Amygdala (tissue), 56 donors: ENCODE measurements at places on chromosomes 6 and 20.

GRCh38 chr20:48722002-48722731, 105.6 kb downstream of the PREX1 start:
- DNase-seq: no peak

DNA sequence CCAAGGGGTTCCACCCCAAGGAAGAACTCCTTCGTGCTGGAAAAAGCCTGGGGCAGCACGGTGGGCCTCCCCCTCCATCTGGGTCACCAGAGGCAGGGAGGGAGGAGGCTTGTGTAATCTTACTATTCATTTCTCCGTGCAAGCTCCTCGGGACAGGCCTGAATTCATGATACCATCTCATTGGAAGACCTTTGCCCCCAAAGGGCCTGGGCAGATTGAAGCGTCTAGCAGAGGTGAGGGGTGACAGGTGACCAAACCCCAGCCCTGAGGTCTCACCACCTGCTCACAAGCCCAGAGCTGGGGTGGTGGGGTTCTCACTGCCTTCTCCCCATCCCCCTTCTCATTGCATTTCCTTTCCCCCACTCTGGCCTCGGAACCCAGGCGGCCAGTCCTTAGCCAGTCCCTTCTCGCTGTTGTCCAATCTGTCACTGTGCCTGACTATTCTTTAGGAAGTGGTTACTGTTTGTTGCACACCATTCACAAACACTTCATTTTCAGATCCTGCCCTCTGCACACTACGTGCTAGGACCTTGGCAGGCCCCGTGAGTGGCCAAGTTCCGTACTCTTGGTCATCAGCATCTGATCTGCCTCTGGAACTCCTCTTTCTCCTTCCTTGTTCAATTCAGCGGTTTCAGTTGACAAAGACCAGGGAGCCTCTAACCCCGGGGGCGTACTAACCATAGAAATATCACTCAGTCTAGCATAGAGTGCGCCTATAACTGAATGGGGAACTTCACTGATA, 137.1 kb downstream of the LY86 start:
- no peak for DNase-seq

DNA sequence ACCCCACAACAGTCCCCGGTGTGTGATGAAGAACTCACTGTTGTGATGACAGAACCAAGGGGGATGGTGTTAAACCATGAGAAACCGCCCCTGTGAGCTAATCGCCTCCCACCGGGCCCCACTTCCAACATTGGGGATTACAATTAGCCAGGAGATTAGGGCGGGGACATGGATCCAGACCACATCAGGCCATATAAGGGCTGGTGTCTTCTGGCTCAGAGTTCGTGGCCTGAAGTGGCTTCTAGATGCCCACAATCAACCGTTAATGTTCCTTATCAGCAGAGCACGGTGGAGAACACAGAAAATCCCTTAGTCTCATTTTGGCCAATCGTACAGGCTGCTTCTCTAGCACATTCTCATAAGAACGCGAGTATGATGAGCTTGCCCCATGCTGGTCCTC, 10.9 kb upstream of the MAS1 start:
- no peak for DNase-seq

- no peak for DNase-seq
These were observed 248.9 kb downstream of the PTPRK start for GRCh38 chr6:128271527-128271926.

DNA sequence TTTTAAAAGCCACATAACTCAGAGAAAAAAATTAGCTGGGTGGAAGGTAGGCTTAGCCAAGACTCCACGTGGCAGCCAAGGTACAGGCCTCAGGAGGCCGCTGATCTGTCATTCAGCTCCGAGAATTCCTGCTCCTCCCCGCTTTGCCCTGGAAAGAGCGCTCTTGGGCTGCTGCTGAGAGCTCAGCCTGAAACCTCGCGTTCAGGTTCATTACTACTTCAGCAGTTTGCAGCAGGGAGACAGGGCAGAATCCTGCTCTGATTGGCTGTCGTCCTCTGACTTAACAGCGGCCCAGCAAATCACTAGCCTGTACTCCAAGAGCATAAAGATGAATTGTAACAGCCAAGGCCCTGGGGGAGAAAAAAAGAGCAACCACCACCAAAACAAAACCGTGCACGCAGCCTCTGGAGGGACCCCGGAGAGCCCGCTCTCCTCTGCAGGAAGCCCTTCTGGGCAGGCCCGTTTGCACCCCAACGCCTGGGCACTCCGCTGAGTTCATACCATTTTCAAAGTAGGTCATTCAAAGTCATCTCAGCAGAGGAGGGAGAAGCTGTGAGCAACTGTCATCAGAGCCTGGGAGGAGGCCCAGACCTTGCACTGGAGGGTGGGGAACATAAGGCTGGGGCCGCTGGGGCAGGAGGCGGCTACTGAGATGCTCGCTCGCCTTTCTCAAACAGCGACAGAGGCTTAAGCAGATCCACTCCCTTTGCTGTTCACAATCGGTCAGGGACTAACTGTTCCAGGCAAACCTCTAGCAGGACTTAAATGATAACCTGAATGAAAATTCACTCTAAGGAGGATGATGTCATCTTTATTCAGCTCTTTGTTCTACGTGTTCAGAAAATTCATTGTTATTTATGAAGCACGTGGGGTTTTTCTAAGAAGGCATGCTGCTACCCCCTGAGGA, 42.3 kb upstream of the ATXN1 start:
- peak; percentile 88 for DNase-seq

GRCh38 chr6:167103041-167103891, 19.6 kb upstream of the CCR6 start:
- no peak for DNase-seq

- no peak for DNase-seq
These were observed 31.3 kb upstream of the HEY2 start for GRCh38 chr6:125718109-125718508.

GRCh38 chr20:50821257-50821921, 26.5 kb downstream of the BCAS4 start:
- no peak for DNase-seq

GRCh38 chr20:1346315-1346969, 17.5 kb upstream of the SDCBP2 start:
- DNase-seq: no peak

GRCh38 chr20:62321521-62321948, 18.7 kb downstream of the ADRM1 start:
- no peak for DNase-seq

DNA sequence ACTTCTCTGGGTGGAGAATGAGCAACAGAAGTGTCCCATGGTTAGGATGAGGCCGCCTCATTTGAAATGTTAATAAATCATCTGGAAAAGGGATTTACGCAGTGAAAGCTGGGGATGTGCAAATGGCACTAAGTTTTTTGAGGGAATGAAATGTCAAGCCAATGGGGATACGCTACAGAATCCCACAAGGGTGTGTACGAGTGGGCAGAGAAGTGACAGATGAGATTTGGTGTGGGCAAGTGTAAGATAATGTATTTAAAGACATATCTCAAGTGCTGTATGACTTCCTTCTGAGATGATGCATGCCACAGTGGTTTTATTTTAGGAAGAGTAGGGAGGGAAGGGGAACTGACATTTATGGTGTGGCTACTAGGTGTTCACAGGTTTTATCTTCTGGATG, 100.6 kb downstream of the LRFN2 start:
- peak; percentile 17 for DNase-seq

DNA sequence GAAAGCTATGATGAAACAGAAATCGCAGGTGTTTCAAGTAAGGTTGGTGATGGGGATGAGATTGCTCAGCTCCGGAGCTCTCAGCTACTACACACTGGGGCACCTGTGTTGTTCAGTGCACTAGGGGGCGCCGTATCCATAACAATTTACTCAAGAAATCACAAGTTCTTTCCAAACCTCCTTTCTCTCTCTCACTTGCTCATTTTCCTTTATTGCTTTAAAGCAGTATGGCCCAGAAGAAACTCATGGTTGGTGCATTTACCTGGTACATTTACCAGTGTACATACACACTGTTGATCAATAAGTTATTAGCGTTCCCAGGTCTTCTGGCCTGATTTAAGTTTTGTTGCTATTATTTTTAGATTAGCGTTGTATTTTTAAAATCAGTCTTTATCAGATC, 235.2 kb upstream of the TAB2 start:
- DNase-seq: peak; percentile 13

DNA sequence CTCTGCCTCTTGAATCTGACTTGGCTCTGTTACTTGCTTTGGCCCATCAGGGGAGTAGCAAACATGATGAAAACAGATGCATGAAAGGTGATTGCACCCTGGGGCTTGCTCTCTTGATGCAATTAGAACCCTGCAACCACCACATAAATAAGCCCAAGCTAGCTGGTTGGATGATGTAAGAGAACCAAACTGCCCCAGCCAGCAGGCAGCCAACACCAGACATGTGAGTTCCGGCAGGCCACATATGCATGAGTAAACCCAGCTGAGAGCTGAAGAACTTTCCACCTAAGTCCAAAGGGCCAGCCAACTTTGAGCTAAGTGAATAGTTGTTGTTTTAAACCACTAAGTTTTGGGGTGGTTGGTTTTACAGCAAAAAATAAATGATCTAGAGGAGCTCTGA, 268.4 kb downstream of the FARS2 start:
- no peak for DNase-seq

DNA sequence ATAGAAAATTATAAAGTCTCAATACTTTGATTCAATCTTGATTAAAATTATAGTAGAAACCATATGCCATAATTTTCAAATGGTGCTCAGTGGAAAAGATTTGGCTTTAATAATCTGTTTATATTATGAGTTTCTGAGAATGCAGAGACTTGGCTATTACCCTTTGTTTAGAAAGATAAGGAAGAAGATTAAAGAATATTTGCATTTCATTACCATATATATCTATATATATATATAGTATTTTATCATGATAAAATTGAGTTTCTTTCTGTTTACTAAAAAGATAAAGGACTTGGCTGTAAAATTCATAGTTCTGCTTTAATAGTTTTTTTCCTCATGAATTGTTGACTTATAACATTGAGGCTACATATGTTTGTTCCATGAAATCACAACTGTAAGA, 679.3 kb upstream of the MAP3K7 start:
- no peak for DNase-seq

GRCh38 chr6:16389642-16390041, 151.3 kb downstream of the GMPR start:
- DNase-seq: no peak

GRCh38 chr20:14860410-14860814, 523.0 kb upstream of the FLRT3 start:
- DNase-seq: no peak

- DNase-seq: no peak
These were observed 1.2 kb upstream of the GJA1 start for GRCh38 chr6:121434037-121434770.

GRCh38 chr6:10407018-10407673, 7.7 kb downstream of the TFAP2A start:
- no peak for DNase-seq

DNA sequence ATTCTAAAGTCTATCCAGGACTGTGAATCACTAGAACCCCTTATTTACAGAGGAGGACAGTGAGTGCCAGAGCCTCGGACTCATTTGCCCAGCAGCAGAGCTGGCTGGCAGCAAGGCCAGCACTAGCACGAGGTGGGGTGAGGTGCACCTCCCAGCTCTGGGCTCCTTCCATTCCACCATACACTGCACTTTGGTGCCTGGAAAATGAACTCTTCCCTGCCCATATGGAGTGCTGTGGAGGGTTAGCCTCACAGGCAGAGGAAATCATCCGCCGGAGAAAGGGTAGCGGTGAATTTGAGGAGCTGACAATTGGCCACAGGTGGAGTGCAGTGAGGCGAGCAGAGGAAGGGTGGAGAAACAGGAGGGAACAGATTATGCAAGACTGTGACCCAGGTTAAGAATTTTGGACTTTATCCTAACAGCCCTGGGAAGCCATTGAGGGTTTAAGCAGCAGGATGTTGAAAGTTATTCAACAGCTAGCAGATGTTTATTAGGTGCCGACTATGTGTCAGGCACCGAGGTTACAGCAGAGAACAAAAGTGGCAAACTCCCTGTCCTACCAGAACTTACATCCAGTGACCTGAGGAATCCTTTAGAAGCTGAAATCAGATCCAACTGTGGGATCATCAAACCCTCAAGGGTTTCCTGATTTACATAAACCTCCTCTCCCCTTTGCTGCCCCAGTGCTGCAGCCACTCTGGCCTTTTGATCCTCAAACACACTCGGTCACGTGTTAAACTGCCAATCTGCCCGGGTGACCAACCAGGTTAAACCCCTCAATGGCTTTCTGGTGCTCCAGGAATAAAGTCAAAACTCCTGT, 6.2 kb downstream of the TRIM26 start:
- DNase-seq: no peak

GRCh38 chr20:58698741-58699622, 6.4 kb downstream of the NPEPL1 start:
- DNase-seq: no peak

GRCh38 chr20:8457978-8458377, 325.9 kb downstream of the PLCB1 start:
- DNase-seq: no peak

DNA sequence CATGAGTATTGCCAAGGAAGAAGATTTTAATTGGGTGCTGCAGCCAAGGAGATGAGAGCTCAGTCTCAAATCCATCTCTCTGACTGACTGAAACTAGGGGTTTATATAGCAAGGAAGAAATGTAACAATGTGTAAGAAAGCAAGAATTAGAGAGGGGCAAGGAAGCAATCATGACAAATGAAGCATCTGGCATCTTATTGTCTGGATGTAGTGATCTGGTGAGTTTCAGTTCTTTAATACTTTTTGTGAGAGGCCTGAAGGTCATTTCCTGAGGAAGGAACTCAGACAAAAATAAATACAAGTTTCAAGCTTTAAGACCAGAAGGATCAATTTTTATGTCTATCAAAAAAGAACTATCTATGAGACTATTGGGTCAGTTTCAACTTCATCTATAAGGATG, 64.2 kb downstream of the HTR1E start:
- DNase-seq: no peak

- no peak for DNase-seq
These were observed 22.4 kb upstream of the CALHM6 start for GRCh38 chr6:116438590-116439448.

DNA sequence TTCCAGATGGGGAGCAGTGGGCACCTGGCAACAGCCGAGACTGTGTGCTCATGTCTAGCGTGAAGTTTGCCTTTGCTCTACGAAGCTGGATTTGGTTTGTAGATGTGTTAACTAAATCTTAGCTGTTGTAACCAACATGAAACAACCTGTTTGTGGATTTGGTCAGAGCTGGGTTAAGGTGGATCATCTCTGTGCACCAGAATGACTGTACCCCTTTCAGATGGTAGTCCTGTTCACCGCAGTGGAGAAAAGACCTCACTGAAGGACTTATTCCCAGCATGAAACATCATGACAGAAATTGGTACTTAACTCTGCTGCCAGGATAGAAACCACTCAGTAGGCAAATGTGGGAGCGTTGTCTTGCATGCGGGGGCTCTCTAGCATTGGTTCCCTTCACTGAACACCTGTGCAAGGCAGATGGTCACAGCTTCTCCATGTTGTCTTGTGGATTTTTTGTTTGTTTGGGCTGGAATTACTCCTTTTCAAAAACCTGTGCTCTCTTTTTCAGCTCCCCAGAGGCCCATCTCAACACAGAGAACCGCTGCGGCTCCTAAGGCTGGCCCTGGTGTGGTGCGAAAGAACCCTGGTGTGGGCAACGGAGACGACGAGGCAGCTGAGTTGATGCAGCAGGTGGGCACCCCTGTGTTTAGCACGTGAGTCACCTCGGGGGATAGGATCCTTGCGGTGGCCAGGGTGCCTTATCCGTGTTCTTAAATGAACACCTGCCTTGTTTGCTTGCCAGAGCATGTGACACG, 19.3 kb upstream of the EFCAB8 start:
- DNase-seq: no peak

GRCh38 chr6:100518588-100518987, 53.9 kb upstream of the SIM1 start:
- DNase-seq: no peak

- DNase-seq: no peak
These were observed 396 bp downstream of the RNASET2 start for GRCh38 chr6:166955865-166956443.
